Esophagus mucosa (tissue), 1 donor: ENCODE measurements at places on chromosomes 2 and 18. TPM values are rescaled to one million over a fixed set of nuclear protein-coding genes. Genes with fewer than 3 reads are reported as not detected.

B3GNT7 gene
- 5.5 TPM for total RNA-seq

FOXI3 gene
- total RNA-seq, result not detected

SNORC gene
- total RNA-seq, result 1.8 TPM

SH2D6 gene
- total RNA-seq, result 0.12 TPM

CTAGE1 gene
- not detected for total RNA-seq

SFTPB gene
- 0.84 TPM for total RNA-seq

CNDP1 gene
- total RNA-seq, result not detected

OTOS gene
- total RNA-seq, result not detected

PSD4 gene
- total RNA-seq, result 38.6 TPM

LYG2 gene
- not detected for total RNA-seq

PSMA8 gene
- not detected for total RNA-seq

CXCR1 gene
- total RNA-seq, result 0.72 TPM

HOXD9 gene
- 1.1 TPM for total RNA-seq

MATN3 gene
- 0.56 TPM for total RNA-seq

MDH1B gene
- total RNA-seq, result 0.76 TPM

COL5A2 gene
- total RNA-seq, result 6.3 TPM

MAL gene
- 382 TPM for total RNA-seq

MC5R gene
- total RNA-seq, result 0.28 TPM

CCDC121 gene
- total RNA-seq, result 1.3 TPM

TRPM8 gene
- not detected for total RNA-seq

LBH gene
- 4.0 TPM for total RNA-seq

OR6B2 gene
- total RNA-seq, result not detected

CCDC102B gene
- 1.2 TPM for total RNA-seq

DIPK1C gene
- not detected for total RNA-seq

GNAL gene
- total RNA-seq, result 8.8 TPM

EFEMP1 gene
- 12.7 TPM for total RNA-seq

TLX2 gene
- total RNA-seq, result not detected

EVX2 gene
- not detected for total RNA-seq

ALPG gene
- total RNA-seq, result not detected
